CD4-positive, alpha-beta T cell treated with Interleukin-4 for 4 hours (primary cell): ENCODE measurements at places on chromosomes 5 and 9.

DNA sequence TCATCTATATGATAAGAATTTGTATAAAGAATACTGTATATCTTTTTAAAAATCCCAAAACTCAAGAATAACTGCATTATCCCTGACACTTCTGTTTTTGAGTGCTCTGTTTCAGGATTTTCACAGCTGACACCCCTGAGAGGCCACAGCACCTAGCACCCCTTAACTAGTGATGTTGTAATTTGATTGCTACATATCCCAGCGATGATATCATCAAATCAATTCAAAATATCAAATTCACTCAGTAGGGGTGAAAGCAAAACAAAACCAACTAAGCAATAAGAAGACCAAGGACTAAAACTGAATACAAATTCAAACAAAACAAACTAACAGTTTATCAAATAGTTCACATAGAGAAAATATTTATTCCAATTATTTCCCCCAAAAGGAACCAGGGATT, 184.3 kb downstream of the MCTP1 start:
- DNase-seq = no peak

DNA sequence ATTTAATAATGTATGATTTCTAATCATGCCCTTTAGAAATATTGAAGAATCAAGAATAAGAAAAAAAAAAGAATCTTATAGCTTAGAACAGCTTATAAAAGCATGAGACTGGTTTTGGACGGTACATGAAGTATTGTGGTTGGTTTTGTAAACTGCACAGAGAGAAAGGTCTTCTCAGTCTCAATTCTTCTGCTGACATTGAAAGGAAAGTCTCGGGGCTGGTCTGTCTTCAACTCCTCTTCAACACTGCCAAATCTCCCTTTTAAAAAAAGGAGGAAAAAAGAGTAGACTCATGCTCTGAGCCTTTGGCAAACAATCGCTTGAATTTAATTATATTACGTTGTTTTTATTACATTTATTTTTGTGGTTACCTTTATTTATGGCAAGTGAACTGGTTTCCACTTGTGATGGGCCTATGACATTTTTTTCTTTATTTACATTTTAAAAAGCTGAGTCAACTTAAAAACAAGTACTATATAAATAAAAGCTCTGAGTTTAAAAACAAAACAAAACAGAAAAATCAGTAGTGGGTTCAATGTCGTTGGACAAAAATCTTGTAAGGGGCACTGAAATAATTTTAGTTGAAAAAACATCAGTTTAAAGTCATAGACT, 32.8 kb upstream of the EBF1 start:
- no peak for DNase-seq

GRCh38 chr5:137220523-137220927, 278.6 kb downstream of the SPOCK1 start:
- no peak for DNase-seq

GRCh38 chr9:2267181-2267745, 252.1 kb downstream of the SMARCA2 start:
- DNase-seq = no peak

DNA sequence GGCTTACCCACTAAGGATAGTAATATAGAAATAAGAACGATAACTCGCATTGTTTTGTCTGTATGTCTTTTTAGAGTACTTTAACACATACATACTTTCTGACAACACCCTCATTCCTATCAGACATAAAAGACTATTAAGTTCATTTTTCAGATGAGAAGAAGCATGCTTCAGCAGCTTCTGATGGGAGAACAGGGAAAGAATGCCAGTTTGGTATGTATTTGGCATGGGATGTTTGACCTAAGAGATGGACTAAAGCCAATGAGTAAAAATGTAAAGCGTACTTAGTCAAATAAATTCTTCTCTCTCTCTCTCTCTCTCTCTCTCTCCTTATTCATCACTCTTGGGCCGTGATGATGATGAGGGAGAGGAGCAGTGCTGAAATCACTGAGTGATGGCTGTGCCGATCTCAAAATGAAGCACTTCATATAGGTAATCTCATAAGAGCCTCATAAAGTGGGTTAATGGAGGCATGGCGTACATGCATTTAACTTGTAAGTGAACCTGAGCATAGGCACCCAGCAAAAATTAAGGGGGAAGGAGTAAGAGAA, 71.5 kb downstream of the SLIT3 start:
- no peak for DNase-seq

GRCh38 chr5:114948986-114949621, 220.6 kb downstream of the TRIM36 start:
- no peak for DNase-seq

DNA sequence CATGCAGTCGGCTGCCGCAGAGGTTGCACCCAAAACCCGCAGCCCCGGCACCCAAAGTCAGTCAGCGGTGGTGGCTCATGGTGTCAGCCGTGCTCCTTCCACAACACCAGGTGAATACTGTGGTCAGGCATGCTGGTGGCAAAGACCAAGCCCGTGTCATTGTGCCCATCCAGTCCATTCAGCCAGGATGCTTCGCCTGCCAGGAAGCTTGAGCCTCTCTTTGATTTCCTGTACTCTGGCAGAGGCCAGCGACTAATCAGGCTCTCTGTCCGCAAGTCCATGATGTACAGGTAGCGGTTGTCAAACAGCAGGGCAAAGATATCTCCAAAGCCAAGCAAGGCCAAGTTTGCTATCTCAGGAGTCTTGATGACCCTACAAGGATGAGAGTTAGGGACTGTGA, 28.7 kb downstream of the FBXW2 start:
- no peak for DNase-seq

DNA sequence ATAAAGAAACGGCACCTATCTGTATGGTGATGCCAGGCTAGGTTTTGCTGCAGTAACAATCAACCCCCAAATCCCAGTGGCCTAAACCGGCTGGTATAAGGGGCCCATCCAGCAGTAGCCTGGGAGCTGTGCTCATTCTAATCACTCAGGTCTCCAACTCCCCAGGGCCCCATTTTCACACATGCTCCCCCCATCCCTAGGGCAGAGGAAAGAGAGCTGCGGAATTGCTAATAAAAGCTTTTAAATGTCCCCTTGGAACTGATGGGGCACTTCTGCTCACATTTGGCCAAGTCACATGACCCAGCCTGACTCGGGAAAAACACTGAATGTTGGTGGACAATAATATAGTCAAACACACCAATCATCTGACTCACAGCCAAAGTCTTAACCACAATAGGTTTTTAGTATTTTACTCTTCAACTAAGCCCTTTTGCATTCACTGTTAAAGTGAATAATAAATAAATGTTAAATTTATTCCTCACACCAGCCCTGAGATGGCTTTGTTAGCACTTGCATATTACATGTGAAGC, 1.6 kb downstream of the FBLL1 start:
- DNase-seq = no peak

DNA sequence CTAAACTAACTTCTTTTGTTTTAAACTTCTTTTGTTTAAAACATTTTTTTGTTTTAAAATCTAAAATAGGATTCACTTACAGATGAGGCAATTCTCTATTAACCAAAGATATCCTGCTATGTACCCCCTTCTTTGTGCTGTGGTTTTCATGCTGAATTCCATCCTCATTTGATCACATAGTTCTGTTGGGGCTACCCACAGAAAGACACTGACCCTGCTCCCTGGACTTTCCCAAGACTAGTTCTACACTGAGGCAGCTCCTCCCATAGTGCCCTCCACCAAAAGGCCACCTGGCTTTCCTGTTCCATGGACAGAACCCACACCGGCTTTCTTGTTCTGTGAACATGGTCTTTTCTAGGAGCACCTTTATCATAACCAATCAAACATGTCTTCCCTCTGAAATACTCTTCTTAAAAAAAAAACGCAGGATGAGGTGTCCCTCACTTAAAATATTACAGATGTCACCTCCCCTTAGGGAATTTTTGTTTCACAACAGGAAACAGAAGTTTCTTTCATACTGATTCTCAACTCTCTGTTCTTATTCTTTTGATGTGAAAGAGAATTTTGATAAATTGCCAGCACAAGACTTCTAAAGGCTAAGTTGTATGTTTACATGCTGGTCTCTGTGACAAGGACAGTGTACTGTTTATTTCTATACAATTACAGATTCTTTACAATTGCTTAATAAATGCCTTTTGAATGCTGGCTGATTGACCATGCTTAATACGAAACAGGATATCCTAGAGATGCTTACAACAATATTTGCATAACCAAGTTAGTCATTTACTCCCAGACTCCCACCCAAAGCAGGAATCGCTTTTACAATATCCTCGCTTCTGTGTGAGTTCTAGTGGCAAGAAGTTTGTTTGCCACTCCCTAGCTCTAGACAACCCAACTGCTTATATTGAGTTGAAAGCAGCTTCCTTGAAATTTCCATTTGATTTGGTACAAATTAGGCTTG, 300.4 kb downstream of the DTWD2 start:
- no peak for DNase-seq

GRCh38 chr9:7055171-7055903, 297.6 kb downstream of the KDM4C start:
- DNase-seq = no peak

DNA sequence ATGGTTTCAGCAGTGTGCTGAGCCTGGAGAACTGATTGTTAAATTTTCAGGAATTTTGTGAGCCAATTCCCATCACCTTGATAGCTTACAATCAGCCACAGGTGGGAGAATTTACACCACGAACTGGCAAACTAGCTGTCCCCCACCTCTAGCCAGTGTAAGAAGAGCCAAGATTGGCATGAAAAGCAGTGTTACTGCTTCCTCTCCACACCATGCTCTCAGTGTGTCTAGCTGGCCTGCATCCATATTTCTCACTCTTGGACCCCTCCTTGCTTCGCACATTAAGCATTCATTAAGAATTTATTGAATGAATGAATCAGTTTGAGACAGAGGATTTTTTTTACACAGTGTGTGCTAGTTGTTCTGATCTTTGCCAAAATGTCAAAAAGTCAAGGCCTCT, 36.7 kb upstream of the MAN2A1 start:
- DNase-seq = no peak

- no peak for DNase-seq
Observed at GRCh38 chr5:34718516-34718915, 62.4 kb downstream of the RAI14 start.

- DNase-seq = no peak
Observed at GRCh38 chr9:133472753-133473378, 6.0 kb downstream of the SLC2A6 start.

DNA sequence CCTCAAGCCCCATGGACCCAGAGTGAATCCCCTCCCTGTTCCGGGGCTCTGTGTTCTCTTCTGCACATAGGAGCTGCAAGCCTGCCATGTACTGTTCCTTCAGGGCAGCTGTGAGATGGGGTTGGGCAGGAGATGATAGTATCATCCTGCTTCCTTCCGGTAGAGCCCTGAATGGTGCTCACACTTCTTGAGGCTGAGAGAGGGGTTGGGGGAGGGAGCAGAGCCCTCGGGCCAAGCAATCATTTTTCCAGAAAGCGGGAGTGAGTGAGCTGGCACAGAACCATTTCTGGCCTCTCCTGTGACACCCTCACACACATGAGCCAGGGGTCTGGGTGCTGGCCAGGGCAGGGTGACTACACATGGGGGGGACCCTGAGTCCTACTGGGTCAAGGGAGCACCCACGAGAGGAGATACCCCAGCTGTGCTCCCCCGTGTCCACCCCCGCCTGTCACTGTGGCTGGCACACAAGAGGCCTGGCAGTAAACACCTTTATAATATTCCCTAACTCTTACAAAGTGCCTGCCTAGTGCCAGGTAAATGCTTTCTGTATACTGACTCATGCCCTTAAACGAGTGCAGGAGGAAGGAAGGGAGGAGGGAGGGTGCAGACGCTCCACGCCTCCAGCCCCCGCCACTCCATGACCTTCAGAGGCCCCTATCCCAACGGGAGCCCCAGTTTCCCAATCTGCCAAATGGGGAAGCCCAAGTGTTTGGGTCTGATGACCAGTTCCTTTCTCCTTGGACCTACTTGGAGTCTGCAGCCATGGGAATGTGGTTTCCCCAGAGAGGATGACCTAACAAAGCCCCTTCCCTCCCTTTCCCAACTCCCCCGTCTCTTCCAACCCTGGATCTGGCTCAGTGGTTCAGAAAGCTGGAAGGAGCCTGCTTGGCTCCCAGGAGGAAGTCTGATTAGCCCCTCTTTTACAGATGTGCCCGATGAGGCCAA, 15.5 kb downstream of the AKNA start:
- peak; percentile 66 for DNase-seq

- DNase-seq = no peak
Observed at GRCh38 chr5:59449905-59450644, 443.5 kb downstream of the PDE4D start.

DNA sequence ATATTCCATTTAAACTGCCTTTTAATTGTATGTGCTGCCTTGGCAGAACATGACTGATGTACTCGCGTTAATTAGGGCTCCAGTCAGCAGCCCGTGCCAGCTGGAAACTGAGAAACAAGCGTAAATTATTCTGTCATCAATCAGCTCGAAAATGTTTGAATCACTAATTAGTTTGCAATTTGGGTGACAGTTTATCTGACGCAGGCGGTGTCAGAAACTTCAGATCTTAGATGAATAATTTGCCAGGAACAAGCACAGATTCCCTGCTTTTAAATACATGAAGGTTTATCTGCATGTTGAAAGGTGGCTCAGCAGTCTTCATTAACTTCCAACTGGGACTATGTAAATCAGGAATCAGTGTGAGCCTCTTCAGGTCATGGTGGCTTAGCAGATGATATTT, 176.0 kb upstream of the TLE4 start:
- DNase-seq = no peak

GRCh38 chr9:15509931-15510788, 610 bp downstream of the PSIP1 start:
- peak; percentile 66 for DNase-seq

- no peak for DNase-seq
Observed at GRCh38 chr5:73236541-73237128, 63.6 kb downstream of the TMEM174 start.

GRCh38 chr5:123807177-123807945, 295.4 kb downstream of the CSNK1G3 start:
- DNase-seq = no peak

DNA sequence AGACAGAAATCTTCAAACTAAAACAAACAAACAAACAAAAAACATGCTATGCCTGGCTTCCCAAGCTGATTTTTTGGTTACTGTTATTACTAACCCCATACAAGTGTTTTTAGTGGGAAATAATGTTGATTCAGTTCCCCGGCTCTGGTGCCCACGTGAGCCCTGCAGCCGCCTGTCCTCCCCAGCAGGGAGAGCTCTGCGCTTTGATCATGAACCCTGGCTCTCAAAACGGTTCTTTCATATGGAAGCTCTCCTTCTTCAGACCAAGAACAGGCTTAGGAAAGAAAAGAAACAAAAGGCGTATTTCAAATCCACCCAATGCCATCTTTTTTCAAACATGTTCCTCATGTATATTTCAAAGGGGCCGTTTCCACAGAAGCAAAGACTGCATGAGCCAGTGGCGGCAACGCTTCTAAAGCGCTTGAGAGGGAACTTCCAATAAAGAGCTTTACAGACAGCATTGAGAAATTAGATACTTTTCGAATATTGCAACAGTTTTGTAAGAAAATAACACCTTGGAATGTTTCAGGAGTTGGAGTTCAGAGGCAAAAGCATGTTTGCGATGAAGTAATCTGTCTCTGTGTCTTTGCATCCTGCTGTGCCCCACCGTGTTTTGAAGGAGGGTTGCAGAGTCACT, 74.8 kb downstream of the ICE1 start:
- DNase-seq = peak; percentile 15

GRCh38 chr5:58504766-58505165, 13.5 kb downstream of the GAPT start:
- DNase-seq = no peak

GRCh38 chr9:20948703-20949102, 82.7 kb downstream of the HACD4 start:
- DNase-seq = no peak
